ENCODE measurements at places on chromosomes 7 and 10. TPM values are rescaled to one million over a fixed set of nuclear protein-coding genes. Genes with fewer than 3 reads are reported as not detected.

DNA sequence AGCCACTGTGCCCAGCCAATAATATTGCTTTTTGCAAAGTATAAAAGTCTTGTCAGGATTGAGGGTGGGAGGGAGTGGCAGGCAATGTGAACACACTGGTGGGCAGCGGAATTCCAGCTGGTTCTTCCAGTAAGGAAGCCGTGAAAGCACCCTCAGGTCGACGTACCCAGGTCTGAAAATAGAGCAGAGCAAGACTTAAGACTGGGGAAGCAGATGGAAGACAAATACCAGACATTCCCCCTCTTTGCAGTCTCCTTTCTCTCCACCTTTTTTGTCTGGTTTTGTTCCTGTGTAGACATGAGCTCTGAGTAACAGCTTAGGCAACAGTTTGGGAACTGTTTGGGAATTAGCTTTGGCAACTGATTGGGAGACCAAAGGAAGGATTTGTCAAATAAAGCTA, 17.6 kb upstream of the CSTF2T start:
- no peaks in the 10 kb centered on the region for H3K4me1 ChIP-seq
- no peak overlapping the region for H3K4me3 ChIP-seq
- no peak for DNase-seq

DNA sequence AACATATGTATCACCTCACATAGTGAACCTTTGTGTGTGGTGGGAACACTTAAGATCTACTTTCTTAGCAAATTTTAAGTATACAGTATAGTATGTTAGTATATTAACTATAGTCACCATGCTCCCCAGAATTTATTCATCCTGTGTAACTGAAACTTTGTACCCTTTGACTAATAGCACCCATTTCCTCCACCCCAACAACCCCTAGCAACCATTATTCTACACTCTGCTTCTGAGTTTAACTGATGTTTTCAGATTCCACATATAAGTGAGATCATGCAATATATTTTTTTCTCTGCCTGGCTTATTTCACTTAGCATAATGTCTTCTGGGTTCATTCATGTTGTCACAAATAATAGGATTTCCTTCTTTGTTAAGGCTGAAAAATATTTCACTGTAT, 6.9 kb upstream of the VWDE start:
- H3K27me3 ChIP-seq = no peaks in the 10 kb centered on the region
- no peaks in the 10 kb centered on the region for H3K4me1 ChIP-seq
- DNase-seq = no peak
- no peaks in the 10 kb centered on the region for H3K36me3 ChIP-seq
- no peak overlapping the region for H3K27ac ChIP-seq

Gene ABCB4
- 6.0 TPM for total RNA-seq

Gene CFAP69
- total RNA-seq = 1.1 TPM

Gene FAM13C
- total RNA-seq = not detected
